ENCODE measurements at places on chromosomes 5 and 9. TPM values are rescaled to one million over a fixed set of nuclear protein-coding genes. Genes with fewer than 3 reads are reported as not detected.

KIF4B gene
- not detected for total RNA-seq

PDCD1LG2 gene
- 0.89 TPM for total RNA-seq

PCDHA7 gene
- 0.51 TPM for total RNA-seq

SNX24 gene
- 16.5 TPM for total RNA-seq

SPATA31A3 gene
- total RNA-seq, result not detected

PCDHA1 gene
- total RNA-seq, result 0.16 TPM

COQ4 gene
- 63.0 TPM for total RNA-seq

PSD2 gene
- under 0.01 TPM for total RNA-seq

ARHGEF37 gene
- total RNA-seq, result 1.3 TPM

STC2 gene
- 24.3 TPM for total RNA-seq

GRIA1 gene
- total RNA-seq, result not detected

CD14 gene
- not detected for total RNA-seq

RNF208 gene
- 5.3 TPM for total RNA-seq

LCP2 gene
- not detected for total RNA-seq

RECK gene
- 8.8 TPM for total RNA-seq

CXXC5 gene
- 88.3 TPM for total RNA-seq

CDO1 gene
- 6.6 TPM for total RNA-seq

FAM221B gene
- not detected for total RNA-seq

PPP3R2 gene
- total RNA-seq, result not detected

IRX2 gene
- 0.33 TPM for total RNA-seq

SLCO6A1 gene
- not detected for total RNA-seq

FOCAD gene
- total RNA-seq, result 23.6 TPM

BARHL1 gene
- not detected for total RNA-seq

ITGA2 gene
- 3.8 TPM for total RNA-seq

ANKRD31 gene
- not detected for total RNA-seq

AGXT2 gene
- not detected for total RNA-seq

ADAMTS12 gene
- 5.1 TPM for total RNA-seq

FAM151B gene
- 0.16 TPM for total RNA-seq

PCDHAC2 gene
- 0.25 TPM for total RNA-seq

MYMK gene
- not detected for total RNA-seq

ORM1 gene
- not detected for total RNA-seq

DNAI1 gene
- 0.25 TPM for total RNA-seq

CDH6 gene
- total RNA-seq, result 137 TPM

CNOT8 gene
- 39.6 TPM for total RNA-seq

PKD2L2 gene
- total RNA-seq, result not detected

ADRB2 gene
- 1.3 TPM for total RNA-seq

SLC25A2 gene
- total RNA-seq, result not detected

FCN2 gene
- not detected for total RNA-seq

SPINK14 gene
- total RNA-seq, result not detected

ARAP3 gene
- 7.2 TPM for total RNA-seq

OR1Q1 gene
- total RNA-seq, result not detected

FAM240B gene
- total RNA-seq, result 0.13 TPM

ENC1 gene
- 120 TPM for total RNA-seq

NR6A1 gene
- 0.51 TPM for total RNA-seq

TRIM41 gene
- 9.1 TPM for total RNA-seq

HARS1 gene
- total RNA-seq, result 53.9 TPM

OR1L6 gene
- not detected for total RNA-seq

MLANA gene
- total RNA-seq, result not detected
